ENCODE measurements at places on chromosomes 2 and 18. TPM values are rescaled to one million over a fixed set of nuclear protein-coding genes. Genes with fewer than 3 reads are reported as not detected.

HJURP gene
- 24.1 TPM for polyA plus RNA-seq

UPP2 gene
- polyA plus RNA-seq, result 6.7 TPM

ATP6V1C2 gene
- polyA plus RNA-seq, result 1.5 TPM

C2orf78 gene
- not detected for polyA plus RNA-seq

STK39 gene
- polyA plus RNA-seq, result 33.7 TPM

RESP18 gene
- polyA plus RNA-seq, result not detected

FBXO48 gene
- 1.9 TPM for polyA plus RNA-seq

SLC9A2 gene
- 7.2 TPM for polyA plus RNA-seq

QPCT gene
- polyA plus RNA-seq, result 11.7 TPM

ANKRD62 gene
- polyA plus RNA-seq, result 0.07 TPM

VAMP5 gene
- 41.4 TPM for polyA plus RNA-seq

LBX2 gene
- polyA plus RNA-seq, result 1.3 TPM

C18orf54 gene
- 9.1 TPM for polyA plus RNA-seq

TMEM198 gene
- 2.5 TPM for polyA plus RNA-seq

FTCDNL1 gene
- 1.5 TPM for polyA plus RNA-seq

GATA6 gene
- 13.3 TPM for polyA plus RNA-seq

TRABD2A gene
- 0.32 TPM for polyA plus RNA-seq

MCM6 gene
- 62.9 TPM for polyA plus RNA-seq

FOXI3 gene
- polyA plus RNA-seq, result 0.17 TPM

APCDD1 gene
- polyA plus RNA-seq, result 105 TPM

SERPINB11 gene
- not detected for polyA plus RNA-seq

AGXT gene
- polyA plus RNA-seq, result 0.15 TPM

ALPG gene
- polyA plus RNA-seq, result not detected

DHRS9 gene
- 0.42 TPM for polyA plus RNA-seq

IGFBP5 gene
- polyA plus RNA-seq, result 1,453 TPM

SCN1A gene
- polyA plus RNA-seq, result 0.10 TPM

KCNE4 gene
- 34.0 TPM for polyA plus RNA-seq

MC4R gene
- 0.27 TPM for polyA plus RNA-seq

GAL3ST2 gene
- 0.40 TPM for polyA plus RNA-seq

YIPF4 gene
- polyA plus RNA-seq, result 84.4 TPM

MPP4 gene
- 0.19 TPM for polyA plus RNA-seq

COL4A4 gene
- 65.3 TPM for polyA plus RNA-seq

ERMN gene
- polyA plus RNA-seq, result 0.04 TPM

CYS1 gene
- 99.4 TPM for polyA plus RNA-seq

IFT172 gene
- polyA plus RNA-seq, result 32.9 TPM

PAIP2B gene
- 17.9 TPM for polyA plus RNA-seq

C2orf76 gene
- polyA plus RNA-seq, result 20.8 TPM

GLI2 gene
- polyA plus RNA-seq, result 34.8 TPM

All from left renal pelvis (tissue), 4 donors.